ENCODE measurements at places on chromosomes 4 and X. TPM values are rescaled to one million over a fixed set of nuclear protein-coding genes. Genes with fewer than 3 reads are reported as not detected.

Gene TNMD
- total RNA-seq, result not detected

Gene CXXC4
- 12.2 TPM for total RNA-seq

DNA sequence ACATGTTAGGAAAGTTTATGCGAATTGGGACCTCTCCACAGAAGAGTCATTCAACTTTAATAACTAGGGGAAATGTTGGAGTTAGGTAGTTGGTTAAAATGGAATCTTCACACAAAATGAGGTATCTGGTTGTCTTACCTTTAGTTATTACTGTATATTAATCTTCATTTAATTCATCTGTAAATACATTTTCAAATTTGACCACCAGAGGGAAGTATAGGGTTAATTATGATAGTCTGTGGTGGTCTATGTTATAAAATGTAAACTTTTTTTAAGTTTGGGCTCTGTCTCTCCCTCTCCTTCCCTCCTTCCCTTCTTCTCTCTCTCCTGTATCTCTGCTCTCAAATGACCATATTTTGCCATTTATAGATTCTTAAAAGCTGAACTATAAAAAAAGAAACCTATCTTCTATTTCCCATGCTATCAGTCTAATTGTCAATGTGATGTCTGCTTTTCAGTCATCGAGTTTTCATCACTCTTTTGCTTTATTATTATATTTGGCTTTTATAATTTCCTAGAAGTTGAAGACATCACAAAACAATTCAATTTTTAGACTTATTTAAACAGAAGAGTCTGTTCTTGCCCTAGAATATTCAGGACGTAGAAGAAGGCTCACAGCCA is 49.8 kb downstream of the TMEM144 start:
- DNase-seq, result no peak

- no peak for DNase-seq
Observed at GRCh38 chr4:163191999-163192398, 25.3 kb upstream of the NAF1 start.

DNA sequence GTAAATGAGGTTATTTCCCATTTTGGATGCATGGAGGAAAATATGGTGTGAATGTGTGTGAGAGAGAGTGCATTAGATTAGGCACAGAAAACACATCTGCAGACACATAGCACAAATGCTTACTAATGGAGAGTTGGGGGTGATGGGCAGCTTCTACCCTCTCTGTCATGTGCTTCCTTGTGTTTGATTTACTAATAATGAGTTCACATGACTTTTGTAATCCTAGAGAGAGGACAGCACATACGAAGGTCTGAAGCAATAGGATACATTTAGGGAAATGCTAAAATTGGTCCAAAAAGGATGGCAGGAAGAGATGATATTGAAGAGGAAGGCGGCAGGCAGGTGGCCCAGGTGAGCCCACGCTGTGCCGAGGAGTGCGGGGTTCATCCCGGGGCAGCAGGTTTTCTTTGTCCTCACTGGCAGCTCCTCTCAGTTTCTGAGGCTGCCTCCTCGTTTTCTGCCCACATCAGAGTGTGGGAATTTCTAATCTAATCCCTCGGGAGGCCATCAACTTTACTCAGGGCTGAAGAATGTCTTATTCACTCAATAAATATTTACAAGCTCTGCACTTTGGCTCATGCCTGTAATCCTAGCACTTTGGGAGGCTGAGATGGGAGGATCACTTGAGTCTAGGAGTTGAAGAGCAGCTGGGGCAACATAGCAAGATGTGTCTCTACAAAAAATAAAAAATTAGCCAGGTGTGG is 15.9 kb upstream of the MAP9 start:
- DNase-seq, result no peak

- DNase-seq, result no peak
Observed at GRCh38 chr4:184383497-184384055, 90.8 kb downstream of the IRF2 start.

- DNase-seq, result no peak
Observed at GRCh38 chrX:2523911-2524310, 23.1 kb upstream of the DHRSX start.

DNA sequence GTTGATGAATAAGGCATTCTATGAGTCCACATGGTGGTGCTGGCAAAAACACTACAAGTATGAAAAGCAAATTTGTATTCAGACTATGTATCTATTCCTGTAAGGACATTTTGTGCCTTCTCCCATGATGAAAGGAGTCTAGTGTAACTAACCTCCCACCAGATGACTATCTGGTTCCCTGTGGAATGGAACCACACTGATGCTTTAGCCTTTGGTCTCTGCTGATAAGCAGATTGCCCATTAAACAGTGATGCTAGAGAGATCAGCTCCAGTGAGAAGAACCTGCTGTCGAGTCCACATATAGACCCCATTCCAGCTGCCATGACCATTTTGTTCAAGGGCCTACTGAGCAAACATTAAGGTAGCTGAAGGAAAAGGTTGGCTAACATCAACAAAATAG is 10.5 kb upstream of the THOC2 start:
- DNase-seq, result no peak

- no peak for DNase-seq
Observed at GRCh38 chr4:101782546-101782945, 8.0 kb upstream of the BANK1 start.

GRCh38 chr4:186137196-186137794 is 32.8 kb downstream of the FAM149A start:
- DNase-seq, result no peak

GRCh38 chrX:19332983-19333382 is 10.7 kb upstream of the PDHA1 start:
- peak; percentile 76 for DNase-seq

DNA sequence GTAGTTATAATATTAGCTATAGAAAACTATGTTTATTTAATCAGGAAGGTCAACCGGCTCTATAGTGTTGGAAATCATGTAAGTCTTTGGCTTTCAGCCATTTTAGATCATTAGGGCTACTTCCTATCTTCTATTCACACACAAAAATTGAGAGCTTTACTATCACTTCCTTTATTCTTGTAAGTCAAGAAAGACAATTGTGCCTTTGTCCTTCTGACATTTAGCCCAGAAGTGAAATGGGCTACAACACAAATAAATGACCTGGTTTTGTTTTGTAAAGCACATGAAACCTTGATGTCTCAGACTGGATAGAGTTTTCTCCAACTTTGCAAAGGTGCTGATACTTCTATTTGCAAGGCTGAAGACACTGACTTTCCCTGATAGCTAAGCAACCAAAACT is 122.4 kb upstream of the ACSL4 start:
- no peak for DNase-seq

DNA sequence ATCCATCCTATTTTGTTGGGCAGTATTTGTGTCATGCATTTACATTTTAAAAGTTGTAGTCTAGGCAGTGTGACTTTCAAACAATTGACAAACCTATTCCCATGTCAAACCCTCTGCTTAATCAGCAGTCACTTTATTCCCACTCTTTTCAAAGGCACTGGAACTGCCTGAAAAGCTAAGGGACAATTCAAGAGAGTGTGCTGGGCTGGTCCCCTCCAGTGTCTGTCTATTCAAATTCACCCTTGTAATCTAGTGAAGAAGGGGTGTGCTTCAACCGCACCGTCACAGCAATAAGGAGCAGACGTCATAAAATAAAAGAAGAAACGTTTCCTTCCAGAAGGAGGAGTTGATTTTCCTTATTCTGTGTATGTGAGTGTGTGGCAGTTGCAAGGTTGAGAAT is 197.0 kb upstream of the MAD2L1 start:
- no peak for DNase-seq

DNA sequence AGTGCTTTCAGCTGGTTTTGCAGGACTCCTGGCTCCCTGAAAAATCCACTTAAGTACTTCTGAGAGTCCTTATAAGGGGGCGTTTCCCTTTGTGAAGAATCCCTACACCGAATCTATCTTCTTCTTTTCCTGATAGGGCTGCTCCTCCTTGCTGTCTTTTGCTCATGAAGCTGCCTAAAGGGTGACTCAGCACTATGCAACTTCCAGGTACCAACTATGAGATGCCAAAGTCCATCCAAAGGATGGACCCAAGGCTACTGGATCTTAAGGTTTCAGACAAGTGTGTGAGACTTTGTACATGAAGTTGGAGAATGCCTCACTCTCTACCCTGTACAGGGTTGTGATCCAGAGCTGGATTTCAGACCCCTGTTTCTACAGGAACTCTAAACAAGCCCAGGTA is 485.0 kb upstream of the FAT1 start:
- DNase-seq, result no peak

DNA sequence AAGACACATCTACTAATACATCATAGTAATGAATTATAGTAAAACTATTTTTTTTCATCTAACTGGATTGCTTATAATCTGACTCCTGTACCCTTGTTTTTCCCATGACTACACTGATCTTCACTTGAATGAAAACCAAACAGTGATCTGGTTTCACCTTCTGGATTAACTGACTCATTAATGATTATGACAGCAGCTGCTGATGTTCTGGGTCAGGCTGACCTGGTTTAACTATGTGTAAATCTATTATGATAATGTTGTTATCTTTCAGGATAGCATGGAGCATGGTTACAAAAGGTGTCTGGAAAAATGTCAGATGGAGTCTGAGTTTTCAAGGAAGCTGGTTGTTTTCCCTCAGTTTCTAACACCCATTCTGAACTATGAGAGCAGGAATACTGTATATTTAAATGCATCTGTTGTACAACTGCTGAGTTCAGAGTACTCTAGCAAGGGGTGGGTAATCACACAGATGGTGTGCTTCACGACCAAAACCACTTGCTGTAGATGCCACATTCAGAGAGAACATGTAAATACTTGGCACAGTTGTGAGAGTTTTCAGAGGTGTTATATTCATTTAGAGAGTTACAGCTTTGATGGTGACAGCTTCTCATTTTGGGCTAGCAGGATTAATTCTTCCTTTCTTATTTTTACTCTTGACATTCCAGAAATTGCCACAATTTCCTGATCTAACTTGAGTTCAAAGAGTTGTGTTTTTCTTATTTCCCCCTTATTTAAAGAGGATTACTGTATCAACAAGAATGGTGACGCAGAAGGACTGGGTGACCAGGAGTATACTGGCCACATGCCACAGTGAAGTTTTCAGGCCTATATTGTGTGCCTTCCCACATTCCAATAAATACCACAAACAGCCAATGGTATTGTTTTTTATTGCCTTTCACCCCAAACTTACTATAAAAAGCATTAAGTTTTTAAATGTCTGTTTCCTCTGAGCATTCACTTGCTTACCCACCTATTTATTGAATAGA is 249.7 kb upstream of the TET2 start:
- DNase-seq, result no peak

Measured in right cardiac atrium (tissue), 5 donors.